Heart left ventricle (tissue), 16 donors: ENCODE measurements at places on chromosomes 1 and 21. TPM values are rescaled to one million over a fixed set of nuclear protein-coding genes. Genes with fewer than 3 reads are reported as not detected.

RNU1-4 gene
- total RNA-seq = not detected

GCSAML gene
- total RNA-seq = not detected

LORICRIN gene
- not detected for total RNA-seq

DDOST gene
- total RNA-seq = 132 TPM

PTPRU gene
- total RNA-seq = 16.2 TPM

GBP6 gene
- not detected for total RNA-seq

DNA sequence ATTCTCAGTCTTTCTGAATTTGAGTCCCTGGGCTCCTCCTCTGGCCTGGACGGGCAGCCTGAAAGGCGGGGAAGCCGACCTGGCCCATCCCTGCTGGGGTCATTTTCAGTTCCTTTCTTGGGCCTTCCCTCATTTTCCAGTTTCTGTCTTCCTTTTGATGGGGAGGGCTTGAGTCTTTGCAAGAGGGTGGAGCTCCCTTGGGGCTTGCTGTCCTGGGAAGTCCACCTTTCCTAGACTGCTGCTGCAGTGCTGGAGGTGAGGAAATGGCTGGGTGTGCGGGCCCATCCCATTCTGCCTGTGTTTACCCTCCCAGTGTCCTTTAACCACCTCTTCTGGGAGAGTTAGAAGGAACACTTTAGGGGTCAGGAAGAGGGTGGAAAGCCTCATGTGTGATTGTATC lies 40.4 kb upstream of the SYNC start:
- peak overlapping the region; percentile 76 for H3K4me3 ChIP-seq
- no peak for DNase-seq
- H3K4me1 ChIP-seq = peaks cover 14% of the 10 kb centered on the region
- H3K36me3 ChIP-seq = no peaks in the 10 kb centered on the region
- no peaks in the 10 kb centered on the region for H3K27me3 ChIP-seq

GRCh38 chr21:37358397-37358796 lies 8.2 kb upstream of the DYRK1A start:
- no peak overlapping the region for H3K27ac ChIP-seq
- no peak for DNase-seq
- no peaks in the 10 kb centered on the region for H3K27me3 ChIP-seq
- no peaks in the 10 kb centered on the region for H3K36me3 ChIP-seq

DNA sequence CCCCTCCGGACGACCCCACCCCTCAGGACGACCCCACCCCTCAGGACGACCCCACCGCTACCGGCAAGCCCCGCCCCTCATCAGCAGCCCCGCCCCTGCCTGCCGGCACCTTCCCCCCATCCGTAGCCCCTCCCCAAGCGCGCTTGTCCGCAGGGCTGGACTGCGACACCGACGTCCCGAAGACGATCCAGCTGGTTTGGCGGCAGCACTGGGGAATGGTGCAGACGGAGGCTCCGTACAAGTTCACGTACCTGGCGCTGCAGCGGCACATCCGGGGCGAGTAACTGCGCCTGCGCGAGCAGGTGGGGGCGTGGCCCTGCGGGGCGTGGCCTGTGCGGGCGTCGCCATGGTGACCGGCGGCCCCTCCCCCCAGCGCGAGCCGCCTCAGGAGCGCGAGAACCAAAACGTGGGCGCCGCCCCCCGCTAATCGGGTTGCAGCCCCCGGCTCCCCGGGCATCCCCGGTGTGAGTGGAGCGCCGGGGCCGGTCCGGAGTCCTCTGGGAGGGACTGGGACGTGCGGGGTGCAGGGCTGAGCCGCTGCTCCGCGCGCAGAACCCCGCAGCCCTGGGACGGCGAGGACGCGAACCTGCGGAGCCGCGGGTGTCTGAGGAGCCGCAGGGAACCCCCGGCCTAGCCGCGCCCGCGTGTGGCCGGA lies 4.9 kb downstream of the RNF223 start:
- H3K4me3 ChIP-seq = peak overlapping the region; percentile 41
- no peaks in the 10 kb centered on the region for H3K36me3 ChIP-seq
- peaks cover 36% of the 10 kb centered on the region for H3K27me3 ChIP-seq
- peak; percentile 90 for DNase-seq
- H3K27ac ChIP-seq = no peak overlapping the region

- DNase-seq = no peak
- no peaks in the 10 kb centered on the region for H3K27me3 ChIP-seq
- no peaks in the 10 kb centered on the region for H3K36me3 ChIP-seq
- no peak overlapping the region for H3K4me3 ChIP-seq
- H3K27ac ChIP-seq = no peak overlapping the region
- peaks cover 4% of the 10 kb centered on the region for H3K4me1 ChIP-seq
Observed at GRCh38 chr1:35646043-35646442, 4.7 kb upstream of the PSMB2 start.

- no peak overlapping the region for H3K27ac ChIP-seq
- no peaks in the 10 kb centered on the region for H3K4me1 ChIP-seq
- H3K27me3 ChIP-seq = no peaks in the 10 kb centered on the region
- H3K4me3 ChIP-seq = no peak overlapping the region
Observed at GRCh38 chr1:12372180-12372579, 142.3 kb downstream of the VPS13D start.

- peak overlapping the region; percentile 17 for H3K27ac ChIP-seq
- H3K4me3 ChIP-seq = no peak overlapping the region
- H3K27me3 ChIP-seq = no peaks in the 10 kb centered on the region
- DNase-seq = no peak
Observed at GRCh38 chr1:20428841-20429240, 57.2 kb downstream of the CAMK2N1 start.

- H3K27me3 ChIP-seq = no peaks in the 10 kb centered on the region
- H3K27ac ChIP-seq = peak overlapping the region; percentile 66
- H3K4me1 ChIP-seq = peaks cover 16% of the 10 kb centered on the region
- DNase-seq = peak; percentile 74
- H3K36me3 ChIP-seq = no peaks in the 10 kb centered on the region
- no peak overlapping the region for H3K4me3 ChIP-seq
Observed at GRCh38 chr1:8116894-8117264, 90.8 kb upstream of the ERRFI1 start.

DNA sequence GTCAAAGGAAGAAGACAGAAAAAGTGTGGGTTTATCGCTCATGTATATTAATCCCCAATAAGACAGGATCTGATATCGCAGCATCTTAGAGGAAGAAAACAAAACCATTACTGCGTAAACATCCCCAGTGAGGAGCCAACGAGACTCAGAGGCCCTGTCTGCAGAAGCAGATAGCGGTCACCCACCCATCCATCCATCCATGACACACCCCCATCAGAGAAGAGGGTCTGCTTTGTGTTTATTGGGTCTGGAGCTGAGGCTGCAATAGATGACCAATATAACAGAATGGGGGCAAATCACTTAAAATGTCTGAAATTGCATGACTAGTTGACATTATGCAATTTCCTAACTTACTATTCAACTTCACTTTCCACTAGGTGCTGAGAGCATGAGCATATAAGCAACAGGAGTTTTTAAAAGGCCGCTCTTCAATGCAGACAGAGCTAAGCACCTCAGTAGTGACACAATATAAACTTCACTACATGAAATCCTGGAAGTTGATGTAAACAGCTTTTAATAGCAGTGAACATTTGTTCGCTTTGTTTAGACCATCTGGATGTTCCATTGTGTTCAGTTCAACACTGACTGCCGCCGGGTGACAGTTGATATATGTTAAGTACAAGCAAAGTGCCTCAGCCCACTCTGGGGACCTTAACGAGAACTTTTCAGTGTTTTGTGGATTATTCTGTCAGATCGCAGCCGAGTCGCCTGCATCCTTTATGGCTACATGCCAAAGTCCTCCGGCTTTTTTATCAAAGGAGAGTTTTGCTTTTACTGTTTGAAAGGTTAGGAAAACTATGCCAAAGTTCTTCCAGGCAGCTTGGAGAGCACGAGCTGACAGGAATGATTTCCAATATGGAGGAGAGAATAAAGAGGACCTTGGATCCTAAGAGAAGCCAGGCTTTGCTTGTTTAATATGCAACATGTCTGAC lies 167.5 kb downstream of the ZNF281 start:
- H3K36me3 ChIP-seq = no peaks in the 10 kb centered on the region
- peak; percentile 50 for DNase-seq
- no peaks in the 10 kb centered on the region for H3K4me1 ChIP-seq
- peak overlapping the region; percentile 41 for H3K27ac ChIP-seq
